Stimulated activated CD4-positive, alpha-beta T cell treated with anti-CD3 and anti-CD28 coated beads, TNF-alpha, amount 100 ng/mL, for 4 hours (primary cell): ENCODE measurements at places on chromosomes 7 and 10.

- no peak for DNase-seq
Observed at GRCh38 chr10:93079663-93080349, 6.1 kb downstream of the CYP26A1 start.

DNA sequence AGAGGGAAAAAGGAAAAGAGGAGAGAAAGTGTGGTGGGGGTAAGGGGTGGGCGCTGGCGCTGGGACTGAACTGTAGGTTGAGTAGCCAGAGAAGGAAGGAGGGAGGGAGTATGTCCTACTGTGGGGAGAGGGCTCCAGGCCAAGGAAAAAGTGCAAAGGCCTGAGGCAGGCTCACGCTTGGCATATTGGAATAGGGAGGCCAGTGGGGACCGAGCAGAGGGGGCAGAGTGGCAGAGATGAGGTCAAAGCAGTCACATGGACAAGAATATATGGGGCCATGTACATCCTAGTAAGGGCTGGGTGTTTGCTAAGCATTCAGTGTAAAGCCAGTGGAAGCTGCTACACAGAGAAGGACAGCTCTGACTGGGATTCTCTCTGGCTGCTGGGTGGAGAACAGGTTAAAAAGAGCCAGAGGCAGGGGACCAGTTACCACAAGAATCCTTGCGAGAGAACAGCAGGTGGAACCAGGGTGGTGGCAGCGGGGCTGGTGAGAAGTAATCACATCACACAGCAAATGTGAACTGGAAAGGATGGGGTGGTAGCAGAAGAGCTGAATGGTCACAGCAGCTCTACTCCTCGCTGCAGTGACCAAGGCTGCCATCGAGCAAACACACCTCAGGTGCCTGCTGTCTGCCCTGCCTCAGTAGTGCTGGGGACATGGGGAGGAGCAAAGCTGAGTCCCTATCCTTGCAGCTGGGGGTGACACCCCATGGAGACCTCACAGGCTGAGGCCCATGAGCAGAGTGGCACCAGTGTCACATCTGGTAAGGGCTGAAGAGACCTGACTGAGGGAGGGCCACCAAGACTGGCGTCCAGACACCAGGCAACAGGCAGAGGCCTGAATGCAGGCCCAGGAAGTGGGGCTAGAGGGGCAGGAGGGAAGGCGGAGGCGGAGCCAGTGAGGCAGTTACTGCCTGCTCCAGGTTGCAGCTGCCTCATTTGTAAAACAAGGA is 39.5 kb downstream of the FAM53B start:
- no peak for DNase-seq

DNA sequence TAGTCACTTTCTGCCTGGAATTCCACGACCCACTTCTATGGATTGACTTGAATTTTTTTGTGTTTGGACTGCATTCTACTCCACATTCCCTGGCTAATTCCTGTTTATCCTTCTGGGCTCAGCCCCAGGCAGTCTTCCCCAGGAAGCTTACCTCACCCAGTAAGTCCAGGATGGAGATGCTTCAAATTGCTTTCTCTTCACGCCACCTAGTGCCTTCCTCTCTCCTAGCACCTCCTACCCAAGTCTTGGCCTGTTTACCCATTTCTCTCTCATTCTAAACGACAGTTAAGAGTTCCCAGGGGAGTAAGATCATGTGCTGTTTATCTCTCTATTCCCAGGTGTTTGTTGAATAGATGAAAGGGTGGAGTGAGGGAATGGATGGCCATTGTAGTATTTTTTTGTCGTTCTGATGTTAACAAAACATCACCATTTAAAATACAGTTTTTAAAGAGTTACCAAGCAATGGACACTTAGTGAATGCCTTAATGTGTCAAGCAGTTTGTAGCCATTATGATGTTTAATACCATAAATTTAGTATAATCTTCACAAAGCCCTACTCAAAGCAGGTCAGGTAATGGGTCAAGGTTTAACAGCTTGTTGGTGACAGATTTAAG is 45.5 kb upstream of the TARP start:
- DNase-seq, result no peak

- no peak for DNase-seq
Observed at GRCh38 chr10:121510201-121510771, 88.0 kb downstream of the FGFR2 start.

- no peak for DNase-seq
Observed at GRCh38 chr7:108284349-108285002, 154.3 kb upstream of the LAMB4 start.

DNA sequence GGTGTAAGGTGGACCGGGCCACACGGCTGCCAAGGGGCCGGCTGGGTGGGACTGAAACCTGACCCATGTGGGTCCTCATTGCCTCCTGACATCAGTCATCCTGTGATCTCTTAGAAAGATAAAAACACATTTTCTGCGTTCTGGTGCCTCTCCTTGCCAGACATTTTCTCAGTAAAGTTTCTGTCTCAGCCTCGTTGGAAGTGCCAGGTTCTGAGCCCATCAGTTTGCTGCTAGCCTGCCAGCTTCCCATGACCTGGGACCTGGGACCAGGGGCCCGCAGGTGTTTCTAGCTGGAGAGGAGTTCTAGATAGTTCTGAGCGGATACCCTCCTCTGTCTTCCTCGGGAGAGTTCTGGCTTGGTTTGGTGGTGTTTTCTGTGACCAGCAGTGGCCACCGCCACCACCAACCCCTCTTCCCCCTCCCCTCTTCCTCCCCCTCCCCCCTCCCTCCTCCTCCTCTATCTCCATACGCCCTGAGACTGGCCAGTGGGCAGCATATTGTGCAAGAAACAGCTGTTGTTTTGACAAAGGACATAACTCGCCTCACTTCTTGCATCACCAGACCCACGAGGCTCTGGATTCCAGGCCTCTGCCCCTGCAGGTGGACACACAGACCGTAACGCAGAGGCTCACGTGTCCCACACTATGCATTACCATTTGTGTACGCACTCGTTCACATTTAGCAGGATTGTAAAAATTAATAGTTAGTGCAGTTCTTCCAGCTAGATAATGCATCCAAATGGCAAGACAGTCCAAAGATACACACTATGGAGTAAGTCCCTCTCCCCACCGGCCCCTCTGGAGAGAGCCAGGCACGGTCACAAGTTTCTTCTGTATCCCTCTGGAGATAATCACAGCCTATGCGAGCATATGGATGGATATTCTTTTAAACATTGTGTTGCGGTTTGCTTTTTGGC is 94.6 kb downstream of the CUX1 start:
- no peak for DNase-seq

DNA sequence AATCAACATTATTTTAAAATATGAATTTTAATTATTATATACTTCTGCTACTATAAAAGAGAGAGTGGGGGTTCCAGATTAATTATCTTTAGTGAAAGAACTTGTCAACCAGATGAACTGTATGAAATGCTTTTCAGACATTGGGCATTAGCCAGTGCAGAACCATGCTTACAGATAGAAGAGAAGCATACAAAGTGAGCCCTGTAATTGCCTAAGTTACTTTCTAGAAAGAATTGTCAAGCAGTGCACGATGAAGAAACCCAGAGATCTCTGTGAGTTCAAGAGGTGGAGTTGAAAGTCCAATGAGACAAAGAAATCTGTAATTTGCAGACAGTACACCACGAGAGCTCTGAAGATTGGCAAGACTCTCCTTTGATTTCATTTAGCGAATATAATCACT is 166.7 kb downstream of the CDC14C start:
- DNase-seq, result no peak

DNA sequence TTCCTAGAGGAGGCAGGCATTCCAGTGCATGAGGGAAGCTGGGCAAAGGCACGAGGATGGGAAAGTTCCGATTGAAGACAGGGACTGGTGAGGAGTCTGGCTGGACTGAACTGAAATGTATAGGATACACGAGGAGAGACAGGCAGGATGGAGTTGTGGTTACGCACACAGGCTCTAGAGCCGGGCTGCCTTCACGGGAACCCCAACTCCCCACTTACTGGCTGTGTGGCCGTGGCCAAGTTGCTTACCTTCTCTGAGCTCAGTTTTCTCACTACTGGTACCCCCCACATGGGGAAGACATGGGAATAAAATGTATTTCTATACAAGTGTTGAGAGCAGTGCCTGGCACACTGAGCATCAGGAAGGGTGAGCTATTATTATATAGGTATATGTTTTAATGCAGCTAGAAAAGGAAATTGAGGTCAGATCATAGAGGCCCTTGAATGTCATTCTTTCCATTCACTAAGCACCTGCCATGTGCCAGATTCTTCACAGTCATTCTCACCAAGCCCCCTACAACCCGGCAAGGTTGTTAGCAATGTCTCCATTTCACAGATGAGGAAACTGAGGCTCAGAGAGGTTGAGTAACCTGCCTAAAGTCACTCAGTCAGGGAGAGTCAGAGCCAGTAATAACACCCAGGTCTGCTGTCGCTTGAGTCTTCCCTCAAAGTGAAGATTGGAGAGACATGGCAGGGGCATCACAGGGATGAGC is 9.7 kb downstream of the CHST3 start:
- DNase-seq, result no peak

GRCh38 chr7:110719741-110720140 is 371.2 kb upstream of the LRRN3 start:
- DNase-seq, result no peak

- no peak for DNase-seq
Observed at GRCh38 chr10:11610826-11611247, 613 bp downstream of the USP6NL start.
